Hepatic stellate cell (primary cell): ENCODE measurements at places on chromosomes 3 and 15.

DNA sequence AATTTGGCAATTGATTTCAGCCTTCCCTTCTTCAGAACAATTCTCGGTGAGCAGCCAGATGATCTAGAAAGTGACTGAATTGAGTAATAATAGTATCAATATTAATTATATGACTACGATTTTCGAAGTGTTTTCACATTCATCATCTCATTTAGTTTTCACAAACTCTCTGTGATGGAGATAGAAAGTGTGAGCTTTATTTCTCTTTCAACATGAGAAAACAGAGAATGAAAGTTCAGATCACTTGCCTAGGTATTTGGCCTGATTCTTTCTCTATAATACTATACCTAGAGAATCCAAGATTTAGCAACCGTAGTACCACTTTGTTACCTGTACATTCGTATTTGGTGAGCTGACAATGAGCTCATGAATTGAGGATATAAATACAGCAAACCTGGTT lies 739.2 kb upstream of the NR2F2 start:
- no peak for DNase-seq

- DNase-seq: no peak
These were observed 496.1 kb downstream of the SHQ1 start for GRCh38 chr3:72352176-72352575.

GRCh38 chr3:115808244-115808643 lies 184.9 kb downstream of the GAP43 start:
- DNase-seq: no peak

DNA sequence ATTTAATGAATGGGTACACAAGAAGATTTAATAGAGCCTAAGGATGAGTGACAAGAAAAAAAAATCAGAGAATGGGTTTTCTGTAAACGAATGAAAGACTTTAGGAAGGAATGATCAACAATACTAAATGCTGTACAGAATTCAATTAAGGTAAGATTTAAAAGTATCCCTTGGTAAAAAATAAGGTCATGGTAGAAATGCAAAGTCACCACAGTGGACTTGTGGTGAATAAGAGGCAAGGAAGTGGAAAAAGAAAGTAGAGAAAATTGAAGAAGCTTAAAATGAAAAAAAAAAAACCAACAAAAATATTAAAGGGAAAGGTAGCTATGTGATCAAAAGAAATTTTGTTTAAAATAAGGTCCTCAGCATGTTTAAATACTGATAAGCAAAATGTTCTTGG lies 82.4 kb downstream of the PLSCR2 start:
- DNase-seq: no peak

- DNase-seq: no peak
These were observed 10.7 kb upstream of the CYP8B1 start for GRCh38 chr3:42886294-42886822.

DNA sequence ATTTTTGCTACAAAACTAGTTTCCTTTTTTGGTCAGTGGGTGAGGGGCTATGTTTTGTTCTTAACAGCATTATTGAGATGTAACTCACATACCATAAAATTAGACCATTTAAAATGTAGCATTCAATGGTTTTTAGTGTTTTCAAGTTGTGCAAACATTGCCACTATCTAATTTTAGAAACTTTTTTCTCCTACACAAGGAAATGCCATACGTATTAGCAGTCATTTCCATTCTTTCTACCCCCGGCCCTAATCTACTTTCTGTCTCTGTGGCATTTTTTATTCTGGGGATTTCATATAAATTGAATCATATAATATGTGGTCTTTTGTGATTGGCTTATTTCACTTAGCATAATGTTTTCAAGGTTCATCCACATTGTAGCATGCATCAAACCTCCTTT lies 55.0 kb upstream of the TIPARP start:
- peak; percentile 32 for DNase-seq

- DNase-seq: no peak
These were observed 604.3 kb upstream of the CFAP20DC start for GRCh38 chr3:59654123-59654479.

GRCh38 chr3:98732286-98733052 lies 30.7 kb upstream of the ST3GAL6 start:
- DNase-seq: peak; percentile 59

DNA sequence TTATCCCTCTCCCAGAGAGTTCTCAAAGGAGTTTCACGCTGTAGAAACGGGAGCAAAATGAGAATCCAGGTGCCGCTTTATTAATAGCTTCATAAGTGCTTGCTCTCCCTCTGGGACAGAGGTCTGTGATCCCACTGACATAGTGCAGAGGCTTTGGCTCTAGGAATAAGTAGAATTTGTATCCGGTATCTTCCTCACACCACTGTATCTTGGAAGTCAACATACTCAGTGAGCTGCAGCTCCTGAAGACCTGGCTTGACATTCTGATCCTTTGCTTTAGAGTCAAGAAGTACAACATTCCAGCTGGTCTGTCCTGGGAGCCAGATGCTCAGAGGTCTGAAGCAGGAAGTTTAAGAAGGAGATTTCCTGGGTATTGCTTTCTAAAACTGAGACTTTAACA lies 323.0 kb downstream of the LPP start:
- DNase-seq: no peak

- DNase-seq: no peak
These were observed 4.4 kb downstream of the KCTD6 start for GRCh38 chr3:58496206-58496857.

GRCh38 chr15:47721676-47722075 lies 4.4 kb downstream of the SEMA6D start:
- no peak for DNase-seq

DNA sequence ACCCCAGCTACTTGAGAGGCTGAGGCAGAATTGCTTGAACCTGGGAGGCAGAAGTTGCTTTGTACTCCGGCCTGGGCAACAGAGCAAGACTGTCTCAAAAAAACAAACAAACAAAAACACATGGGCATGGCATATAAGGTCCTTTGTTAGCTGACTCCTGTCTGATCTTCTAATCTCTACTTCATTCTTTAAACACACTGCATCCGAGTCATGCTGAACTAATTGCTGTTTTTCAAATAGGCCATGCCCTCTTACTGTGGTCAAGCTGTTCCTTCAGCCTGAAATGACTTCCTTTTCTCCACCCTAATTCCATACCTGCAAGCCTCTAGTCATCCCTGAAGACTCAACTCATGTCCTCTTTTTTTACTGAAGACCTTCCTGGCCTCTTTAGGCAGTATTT lies 22.3 kb upstream of the SLMAP start:
- DNase-seq: no peak

DNA sequence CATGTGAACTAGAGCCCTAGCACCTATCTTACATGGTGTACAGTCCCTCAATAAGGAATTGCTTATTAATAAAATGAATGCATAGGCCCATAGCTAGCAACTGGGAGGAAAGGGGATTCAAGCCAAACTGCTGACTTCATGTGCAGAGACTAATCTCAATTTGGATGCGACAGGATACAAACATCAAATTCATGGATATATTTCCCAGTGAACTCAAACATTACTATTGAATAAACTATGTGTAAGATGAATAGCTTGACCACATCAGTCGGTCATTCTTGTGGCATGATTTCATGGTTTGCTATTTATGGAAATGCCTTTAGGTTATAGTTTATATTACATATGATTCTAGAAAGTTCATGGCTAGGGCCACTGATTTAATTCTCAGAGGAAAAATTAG lies 268.6 kb upstream of the SLITRK3 start:
- DNase-seq: peak; percentile 3

GRCh38 chr3:145698749-145699148 lies 462.2 kb downstream of the PLOD2 start:
- DNase-seq: no peak

DNA sequence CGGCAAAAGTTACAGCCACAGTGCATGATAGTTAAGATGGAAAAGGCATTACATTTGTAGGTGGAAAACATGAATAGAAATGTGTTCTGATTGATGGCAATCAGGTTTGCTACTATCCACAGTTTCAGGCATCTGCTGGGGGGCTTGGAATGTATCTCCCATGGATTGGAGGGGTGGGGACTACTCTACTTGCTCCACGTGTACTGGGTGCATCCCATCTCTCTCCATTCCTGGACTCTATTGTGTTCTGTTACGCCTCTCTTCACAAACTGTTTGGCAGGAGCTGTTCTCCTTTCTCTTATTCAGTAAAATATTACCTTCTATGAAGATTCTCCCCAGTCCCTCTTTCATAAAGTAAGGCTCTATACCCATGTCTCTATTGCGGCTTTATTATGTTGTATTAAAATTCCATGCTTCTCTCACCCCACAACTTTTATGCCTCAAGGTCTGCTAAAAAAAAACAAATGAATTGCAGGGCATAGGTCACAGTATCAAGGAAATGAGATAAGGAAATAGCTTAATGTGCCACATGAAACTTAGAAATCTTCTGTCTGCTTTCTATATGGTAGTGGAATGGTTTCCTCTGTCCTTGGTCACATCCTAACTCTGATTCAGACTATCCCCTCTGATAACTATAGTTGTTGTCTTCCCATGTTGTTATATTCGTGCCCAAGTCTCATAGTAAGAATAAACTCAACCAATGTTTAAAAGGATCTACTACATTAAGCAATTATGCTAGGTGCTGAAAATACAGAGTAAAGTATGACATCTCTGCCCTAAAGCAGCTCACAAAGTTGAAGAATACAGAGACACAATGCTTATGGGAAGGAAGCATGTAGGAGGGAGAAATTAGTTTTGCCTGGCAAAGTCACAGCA lies 43.2 kb downstream of the LRRFIP2 start:
- DNase-seq: no peak

- no peak for DNase-seq
These were observed 929 bp upstream of the MTMR10 start for GRCh38 chr15:30992249-30992864.

- peak; percentile 2 for DNase-seq
These were observed 779.1 kb downstream of the MECOM start for GRCh38 chr3:168884353-168884903.

DNA sequence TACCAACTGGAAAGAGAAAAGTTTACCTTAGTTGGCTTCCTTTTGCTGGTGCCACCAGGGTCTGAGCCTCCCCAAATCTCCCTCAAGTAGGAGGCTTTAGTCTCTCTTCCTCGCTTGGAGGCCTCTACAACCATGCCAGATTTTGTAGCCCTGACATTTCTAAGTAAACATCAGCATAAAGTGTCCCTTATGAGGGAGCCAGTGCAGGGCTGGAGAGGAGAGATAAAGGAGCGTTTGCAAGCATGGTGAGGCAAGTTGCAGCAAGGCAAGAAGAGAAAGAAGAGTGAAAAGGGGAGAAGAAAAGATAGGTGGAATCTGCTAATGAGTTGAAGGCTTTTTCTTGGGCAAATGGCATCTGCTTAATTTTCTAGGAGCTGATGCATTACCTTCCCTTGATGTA lies 82.7 kb upstream of the FNDC3B start:
- DNase-seq: no peak

DNA sequence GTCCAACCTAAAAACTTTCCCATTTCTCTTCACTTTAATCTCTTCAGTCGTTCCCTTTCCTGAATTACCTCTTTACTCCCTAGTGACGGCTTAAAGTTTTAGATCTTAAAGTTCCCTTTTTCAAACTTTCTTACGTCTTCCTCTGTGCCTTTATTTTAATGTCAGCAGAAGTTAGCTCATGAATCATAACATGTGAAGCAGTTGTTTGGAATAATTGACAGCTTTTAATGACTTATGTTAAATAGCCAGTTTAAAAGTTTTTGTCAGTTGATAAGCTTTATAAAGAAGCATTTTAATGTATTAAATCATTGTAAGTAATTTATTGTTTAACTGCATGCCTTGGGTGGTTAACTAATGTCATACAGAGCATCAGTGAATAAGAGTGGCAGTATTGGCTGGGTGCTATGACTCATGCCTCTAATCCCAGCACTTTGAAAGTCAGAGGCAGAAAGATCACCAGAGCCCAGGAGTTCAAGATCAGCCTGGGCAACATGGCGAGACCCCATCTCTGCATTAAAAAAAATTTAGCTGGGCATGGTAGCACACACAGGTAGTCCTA lies 33.9 kb downstream of the PIK3CA start:
- DNase-seq: no peak

DNA sequence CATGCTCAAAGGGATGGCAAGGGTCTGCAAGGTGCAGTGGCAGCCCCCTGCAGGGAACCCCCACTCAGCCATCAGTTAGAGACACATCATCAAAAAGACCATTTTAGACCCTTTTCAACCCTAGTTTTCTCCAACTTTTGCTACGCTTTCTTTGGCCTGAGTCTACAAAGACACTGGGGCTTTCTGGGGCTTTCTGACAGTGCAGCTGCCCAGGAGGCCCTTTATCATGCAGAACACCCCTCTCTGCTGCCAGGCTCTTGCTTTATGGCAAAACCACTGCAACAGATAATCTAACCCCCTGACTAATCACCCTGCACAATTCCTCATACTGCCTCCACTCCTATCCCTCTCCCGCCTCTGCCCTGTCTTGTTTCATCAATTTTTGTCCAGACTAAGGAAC lies 2.4 kb downstream of the NMNAT3 start:
- DNase-seq: no peak

- DNase-seq: no peak
These were observed 163.9 kb downstream of the SUCNR1 start for GRCh38 chr3:152037297-152037696.

GRCh38 chr15:77702211-77702957 lies 69.7 kb upstream of the LINGO1 start:
- DNase-seq: no peak

- no peak for DNase-seq
These were observed 78.2 kb downstream of the GALK2 start for GRCh38 chr15:49248291-49248690.
